CD4-positive, CD25-positive, alpha-beta regulatory T cell (primary cell): ENCODE measurements at places on chromosomes 7 and 10. TPM values are rescaled to one million over a fixed set of nuclear protein-coding genes. Genes with fewer than 3 reads are reported as not detected.

Gene SERPINE1
- 0.39 TPM for total RNA-seq

Gene PLAC9
- total RNA-seq = not detected

GRCh38 chr10:3578159-3578558 lies 206.8 kb downstream of the KLF6 start:
- H3K4me1 ChIP-seq = no peaks in the 10 kb centered on the region
- no peak overlapping the region for H3K27ac ChIP-seq

DNA sequence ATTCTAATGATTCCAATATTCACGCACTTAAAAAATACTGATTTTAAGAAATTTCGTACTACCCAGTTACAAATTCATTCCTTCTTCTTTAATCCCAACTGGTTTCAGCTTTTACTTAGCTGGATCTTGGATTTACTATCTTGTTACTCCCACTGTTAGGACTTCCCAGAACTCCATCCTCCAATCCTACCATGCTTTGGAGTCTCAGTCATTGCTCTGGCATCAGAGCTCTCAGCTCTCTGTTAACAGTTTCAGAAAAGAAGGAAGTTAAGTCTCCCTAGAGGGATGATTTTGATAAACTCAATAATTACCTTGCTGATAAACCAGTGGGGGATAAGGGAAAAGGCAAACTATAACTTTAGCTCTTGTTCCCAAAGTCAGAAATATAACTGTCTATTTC lies 9.5 kb downstream of the PPA1 start:
- no peaks in the 10 kb centered on the region for H3K36me3 ChIP-seq
- DNase-seq = no peak
- no peak overlapping the region for H3K4me3 ChIP-seq
- H3K27ac ChIP-seq = no peak overlapping the region

DNA sequence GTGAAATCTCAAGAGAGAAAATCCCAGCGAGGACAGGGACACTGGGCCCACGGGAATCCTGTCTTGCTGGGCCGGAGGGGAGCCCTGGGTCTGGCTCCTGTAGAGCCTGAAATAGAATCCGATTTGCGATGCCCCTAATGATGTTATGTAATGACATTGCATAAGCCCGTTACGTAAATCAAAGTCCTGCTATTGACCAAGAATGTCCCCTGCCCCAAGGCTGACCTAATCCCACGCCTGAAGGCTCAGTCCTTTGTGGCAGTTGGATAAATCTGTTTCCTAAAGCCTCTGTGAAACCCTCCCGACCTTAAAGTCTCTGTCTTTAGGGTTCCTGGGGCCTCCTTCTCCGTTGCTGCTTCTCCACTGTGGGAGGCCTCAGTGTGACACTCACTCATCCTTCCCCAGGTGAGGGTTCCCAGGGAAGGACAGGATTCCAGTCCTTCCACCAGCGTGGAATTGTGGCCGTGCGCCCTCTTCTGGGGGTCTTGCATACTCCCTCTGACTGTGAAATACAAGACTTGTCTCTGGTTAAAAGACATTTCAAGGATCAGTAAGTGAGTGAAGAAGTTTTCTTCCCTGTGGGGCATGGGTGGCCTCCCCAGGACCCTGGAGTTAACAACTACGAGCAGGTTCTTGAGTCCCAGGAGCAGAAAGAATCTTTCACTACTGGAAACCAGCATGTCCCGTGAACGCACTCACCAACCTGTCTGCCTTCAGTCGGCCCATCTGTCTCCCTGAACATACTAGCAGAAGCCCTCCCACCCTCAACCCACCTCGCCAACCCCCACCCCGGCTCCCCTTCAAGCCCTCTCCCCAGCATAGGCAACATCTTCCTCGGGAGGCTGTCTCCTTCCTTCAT lies 19.8 kb downstream of the ZNF467 start:
- no peak overlapping the region for H3K27ac ChIP-seq
- no peaks in the 10 kb centered on the region for H3K36me3 ChIP-seq
- no peaks in the 10 kb centered on the region for H3K4me1 ChIP-seq
- H3K27me3 ChIP-seq = no peaks in the 10 kb centered on the region
- no peak for DNase-seq
